ENCODE measurements at places on chromosomes 2 and 18. TPM values are rescaled to one million over a fixed set of nuclear protein-coding genes. Genes with fewer than 3 reads are reported as not detected.

DNA sequence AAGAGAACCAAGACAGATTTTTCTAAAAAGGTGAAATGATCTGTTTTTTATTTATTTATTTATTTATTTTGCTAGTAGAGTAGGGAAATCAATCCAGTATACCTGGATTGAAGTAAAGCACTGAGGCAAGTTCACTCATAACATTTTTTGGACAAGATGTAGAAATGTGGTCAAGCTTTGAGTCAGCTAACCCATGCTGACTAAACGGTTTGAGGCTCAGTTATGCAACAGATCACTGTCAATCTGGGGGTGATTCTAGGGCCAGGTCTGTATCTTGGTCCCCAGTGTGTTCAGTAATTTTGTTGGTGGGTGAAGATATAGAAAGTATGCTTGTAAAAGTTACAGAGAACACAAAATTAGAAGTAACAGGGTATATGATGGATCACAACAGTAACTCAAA lies 60.2 kb downstream of the RMDN2 start:
- no peak for DNase-seq

DNA sequence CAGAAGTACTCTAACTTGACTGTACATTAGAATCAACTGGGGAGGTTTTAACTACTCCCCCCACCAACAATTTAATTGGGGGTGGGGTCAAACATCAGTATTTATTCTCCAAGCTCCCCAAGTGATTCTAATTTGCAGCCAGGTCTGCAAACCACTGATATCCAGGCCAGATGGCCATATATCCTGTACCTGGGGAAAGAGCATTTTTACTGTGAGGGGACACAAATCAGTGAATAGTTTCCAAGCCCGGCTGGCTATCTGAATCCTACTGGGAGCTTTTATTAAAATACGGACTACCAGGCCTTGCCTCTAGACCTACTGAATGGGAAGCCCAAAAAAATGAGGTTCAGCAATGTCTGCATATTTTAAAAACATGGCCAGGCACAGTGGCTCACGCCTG lies 88.5 kb downstream of the TCF4 start:
- DNase-seq, result no peak

KATNAL2 gene
- 0.18 TPM for total RNA-seq

- DNase-seq, result no peak
Observed at GRCh38 chr18:43863180-43863579, 585.9 kb upstream of the SYT4 start.

DNA sequence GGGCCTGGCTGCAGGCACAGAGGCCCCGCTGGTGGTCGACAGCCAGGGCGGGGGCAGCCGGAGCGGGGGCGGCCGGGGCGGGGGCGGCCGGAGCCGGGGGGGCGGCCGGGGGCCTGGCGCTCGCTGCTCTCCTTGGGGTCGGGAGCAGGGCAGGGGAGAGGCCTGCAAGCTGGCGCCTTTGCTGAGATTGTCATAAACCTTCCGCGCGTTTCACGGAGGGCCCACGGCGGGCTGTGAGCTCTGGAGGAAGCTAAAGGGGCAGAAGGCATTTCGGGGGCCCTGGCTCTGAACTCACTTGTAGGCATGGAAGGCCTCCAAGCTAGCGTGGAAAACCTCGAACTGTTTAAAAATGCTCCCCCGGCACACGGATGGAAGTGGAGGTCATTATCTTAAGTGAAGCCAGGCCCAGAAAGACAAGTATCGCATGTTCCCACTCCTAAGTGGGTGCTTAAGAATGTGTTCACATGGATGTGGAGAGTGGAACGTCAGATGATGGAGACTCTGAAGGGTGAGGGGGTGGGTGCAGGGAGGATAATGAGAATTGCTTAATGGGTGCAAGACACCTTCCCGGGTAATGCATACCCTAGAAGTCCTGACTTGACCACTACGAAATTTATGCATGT lies 629 bp downstream of the PRELID3A start:
- DNase-seq, result peak; percentile 44

LGALSL gene
- 3.9 TPM for total RNA-seq

DNA sequence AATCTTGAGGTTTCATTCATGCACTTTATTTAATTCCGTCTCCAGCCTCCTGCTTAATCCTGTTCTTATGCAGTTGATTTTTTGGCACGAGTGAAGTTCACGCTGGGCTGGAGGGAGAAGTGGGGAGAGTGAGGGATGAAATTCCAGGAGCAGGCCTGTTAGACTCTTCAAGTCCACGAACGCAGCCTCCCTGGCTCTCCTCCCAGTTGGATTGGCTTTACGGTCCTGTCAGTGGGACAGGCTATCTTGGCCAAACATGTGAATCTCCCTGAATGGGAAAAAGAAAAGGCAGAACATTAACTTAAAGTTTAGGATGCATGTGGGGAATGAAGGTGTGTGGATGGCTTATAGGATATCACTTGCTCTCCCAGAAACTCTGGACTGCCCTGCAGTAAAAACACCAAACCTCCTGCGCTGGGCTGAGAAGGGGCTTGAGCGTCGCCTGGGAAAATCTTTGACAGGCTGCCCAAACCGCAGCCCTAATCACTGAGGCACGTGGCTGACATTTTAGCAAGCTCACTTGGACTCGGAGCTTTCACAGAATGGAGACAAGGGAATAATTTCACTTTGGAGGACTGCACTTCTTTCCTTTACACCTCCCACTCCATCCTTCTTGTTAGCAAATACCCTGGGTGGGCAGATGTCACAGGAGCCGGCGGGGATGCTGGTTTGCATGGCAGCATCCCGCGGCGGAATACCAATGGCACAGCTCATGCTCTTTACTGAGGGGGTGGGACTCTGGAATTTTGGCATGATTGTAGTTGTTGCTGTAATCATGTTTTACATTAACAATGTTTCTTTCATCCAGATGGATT lies 93.9 kb downstream of the ACKR3 start:
- DNase-seq, result peak; percentile 91

FRZB gene
- 0.03 TPM for total RNA-seq

SPIRE1 gene
- total RNA-seq, result 31.6 TPM

COL4A4 gene
- total RNA-seq, result not detected

GRCh38 chr18:12005538-12006487 lies 24.5 kb downstream of the IMPA2 start:
- DNase-seq, result no peak

- no peak for DNase-seq
Observed at GRCh38 chr2:161578998-161579397, 45.2 kb upstream of the SLC4A10 start.

DNA sequence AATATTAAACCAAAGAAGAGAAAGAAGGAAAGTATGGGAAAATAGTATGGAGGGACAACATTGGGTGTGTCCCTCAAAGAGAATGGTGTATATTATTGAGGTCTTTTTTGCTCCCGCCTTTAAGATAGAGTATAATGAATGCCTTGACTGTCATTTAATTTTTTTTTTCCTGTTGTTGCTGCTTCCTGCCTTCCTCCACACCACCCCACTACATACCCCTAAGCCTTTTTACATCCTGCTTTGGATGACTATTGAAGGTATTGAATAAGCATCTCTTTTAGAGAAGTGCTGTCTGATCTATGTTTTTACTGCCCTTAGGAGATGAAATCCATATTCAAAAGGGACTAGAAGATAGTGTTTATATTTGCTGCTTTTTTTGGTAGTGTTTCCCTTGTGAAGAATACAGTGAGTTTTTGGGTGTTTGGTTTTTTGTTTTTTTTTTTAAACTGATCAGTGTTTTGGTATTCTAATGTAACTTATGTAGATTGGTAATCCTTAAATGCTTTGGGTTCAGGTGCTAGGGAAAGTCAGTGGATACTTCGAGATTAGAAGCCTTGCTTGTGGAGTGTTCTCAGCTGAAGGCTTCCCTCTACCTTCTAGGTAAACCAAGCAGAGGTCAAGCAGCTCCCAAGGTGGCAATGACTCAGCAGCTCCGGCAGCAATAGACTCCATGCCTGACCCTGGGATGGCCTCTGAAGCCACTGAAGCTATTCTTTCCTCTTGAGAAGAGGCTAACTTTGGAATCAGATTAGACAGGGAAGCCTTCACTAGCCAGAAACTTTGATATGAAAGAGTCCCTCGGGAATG lies 5.0 kb downstream of the FZD7 start:
- peak; percentile 68 for DNase-seq

DNA sequence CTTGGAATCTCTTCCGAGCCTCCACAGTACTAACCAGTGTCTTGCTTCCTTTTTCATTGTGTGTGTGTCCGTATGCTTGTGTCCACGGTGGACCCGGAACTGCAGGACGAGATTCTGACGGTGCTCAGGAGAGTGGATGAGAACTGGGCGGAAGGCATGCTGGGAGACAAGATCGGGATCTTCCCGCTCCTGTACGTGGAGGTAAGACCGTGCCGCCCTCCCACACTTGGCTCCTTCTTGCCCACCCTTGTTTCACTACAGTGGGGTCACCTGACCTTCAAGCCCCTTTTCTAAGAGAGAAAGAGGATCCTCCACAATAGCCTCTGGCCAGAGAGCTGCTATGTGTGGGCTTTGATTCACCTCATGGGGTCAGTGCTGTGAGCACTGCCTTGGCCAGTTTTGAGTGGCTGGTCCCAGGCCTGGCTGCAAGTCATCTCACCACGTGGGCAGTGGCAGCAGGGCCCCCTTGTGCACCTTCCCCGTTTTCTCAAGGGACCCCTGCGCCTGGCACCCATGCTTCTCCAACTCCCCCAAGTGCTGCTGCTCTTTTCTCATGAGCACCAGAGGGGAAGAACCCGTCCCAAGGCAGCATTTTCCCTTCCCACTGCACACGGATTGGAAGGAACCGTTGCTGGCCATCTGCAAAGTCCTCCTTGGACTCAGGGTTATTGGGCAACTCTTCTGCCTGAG lies 242.1 kb downstream of the SEPTIN10 start:
- DNase-seq, result no peak

DNA sequence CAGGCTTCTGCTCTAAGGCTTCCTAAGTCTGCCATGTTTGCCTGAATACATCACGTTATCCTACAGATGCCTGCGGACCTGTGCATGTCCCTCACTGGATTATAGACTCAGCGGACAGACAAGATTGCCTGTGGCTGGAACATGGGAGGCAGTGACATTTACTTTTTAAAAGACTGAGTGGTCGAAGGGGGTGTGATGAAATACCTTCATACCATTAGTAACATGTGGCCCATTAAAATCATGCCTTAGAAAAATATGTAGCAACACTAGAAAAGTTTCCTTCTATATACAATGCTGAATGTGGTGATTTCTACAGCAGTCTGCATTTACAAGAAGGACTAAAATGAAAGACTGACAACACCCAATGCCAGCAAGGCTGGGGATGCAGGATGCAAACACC lies 154.4 kb downstream of the ASB1 start:
- DNase-seq, result no peak

- DNase-seq, result no peak
Observed at GRCh38 chr2:134396493-134396892, 142.6 kb downstream of the MGAT5 start.

- no peak for DNase-seq
Observed at GRCh38 chr2:82752396-82752795, 1706.7 kb downstream of the SUCLG1 start.

SNTG2 gene
- total RNA-seq, result 8.7 TPM

All from SJSA1 (cell line).